ENCODE measurements at places on chromosomes 11 and 22.

DNA sequence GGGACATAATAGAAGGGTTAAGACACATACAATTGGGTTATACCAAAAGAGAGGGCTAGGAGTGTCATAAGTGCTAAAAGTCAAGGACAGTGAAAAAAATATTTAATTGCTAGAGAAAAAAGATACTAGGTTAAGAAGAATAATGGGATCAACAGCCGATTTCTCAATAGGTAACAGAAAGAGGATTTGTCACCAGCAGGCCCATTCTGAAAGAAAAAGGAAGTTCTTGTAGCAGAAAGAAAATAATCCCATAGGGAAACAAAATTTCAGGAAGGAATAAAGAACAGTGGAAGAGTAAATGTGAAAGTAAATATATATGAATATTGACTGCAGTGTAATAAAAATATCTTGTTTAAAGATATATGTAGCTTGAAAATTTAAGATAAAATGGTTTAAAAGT is 43.3 kb upstream of the ADORA2A start:
- no peak for DNase-seq

DNA sequence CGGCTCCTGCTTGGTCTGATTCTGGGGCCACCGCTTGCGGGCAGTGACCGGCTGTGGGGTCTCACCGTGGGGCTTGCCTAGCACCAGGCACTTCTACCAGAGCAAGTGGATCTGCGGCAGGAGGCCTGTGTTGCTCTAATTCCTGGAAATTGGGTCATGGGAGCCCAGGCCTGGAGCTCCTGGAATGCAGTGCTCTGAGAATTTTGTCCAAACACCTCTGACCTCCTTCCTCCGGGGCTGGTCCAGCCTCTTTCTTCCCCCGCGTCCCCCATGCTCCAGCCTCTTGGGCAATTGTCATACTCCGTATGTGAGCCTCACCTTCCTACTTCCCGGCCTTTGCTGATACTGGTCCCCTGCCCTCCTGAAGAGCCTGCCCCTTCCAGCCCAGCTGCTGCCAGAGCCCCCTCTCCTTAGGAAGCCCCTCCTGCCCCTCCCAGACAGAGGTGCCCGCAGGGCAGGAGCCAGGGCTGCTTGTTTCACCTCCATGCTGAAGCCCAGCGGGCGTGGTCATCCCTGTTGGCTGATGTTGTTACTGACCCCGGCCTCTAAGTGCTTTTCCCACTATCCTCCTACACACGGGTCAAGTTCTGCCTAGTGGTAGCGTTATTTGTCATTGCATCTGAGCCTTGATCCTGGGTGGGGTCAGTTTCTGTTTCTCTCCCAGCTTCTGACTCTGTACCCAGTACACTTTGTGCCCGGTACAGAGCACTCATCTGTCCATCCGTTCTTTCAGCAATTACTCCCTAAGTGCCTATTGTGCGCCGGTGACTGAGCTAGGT is 9.6 kb downstream of the MGAT3 start:
- no peak for DNase-seq

DNA sequence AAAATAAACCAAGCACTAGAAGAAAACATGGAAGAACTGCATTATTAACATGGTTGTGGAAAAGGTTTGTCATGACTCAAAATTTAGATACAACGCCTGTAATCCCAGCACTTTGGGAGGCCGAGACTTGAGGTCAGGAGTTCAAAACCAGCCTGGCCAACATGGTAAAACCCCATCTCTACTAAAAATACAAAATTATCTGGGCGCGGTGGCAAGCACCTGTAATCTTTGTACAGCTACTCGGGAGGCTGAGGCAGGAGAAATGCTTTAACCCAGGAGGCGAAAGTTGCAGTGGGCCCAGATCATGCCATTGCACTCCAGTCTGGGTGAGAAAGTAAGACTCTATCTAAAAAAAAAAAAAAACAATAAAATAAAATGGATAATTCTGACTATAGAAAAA is 23.7 kb downstream of the GNB1L start:
- DNase-seq: no peak

DNA sequence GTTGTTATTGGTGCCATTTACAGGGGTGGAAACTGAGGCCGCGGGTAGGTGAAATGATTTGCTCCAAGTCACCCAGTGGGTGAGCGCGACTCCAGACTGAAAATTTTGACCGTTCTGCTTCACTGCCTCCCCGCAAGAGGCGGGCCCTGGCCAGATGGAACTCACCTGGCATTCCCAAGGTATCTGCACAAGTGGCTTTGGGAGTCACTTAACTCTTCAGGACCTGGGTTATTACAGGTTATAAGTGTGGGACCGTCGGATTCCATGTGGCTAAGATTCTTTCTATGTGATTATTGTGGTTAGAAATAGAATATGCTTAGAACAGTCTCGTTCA is 598 bp downstream of the CABIN1 start:
- no peak for DNase-seq

- DNase-seq: no peak
These were observed 1.7 kb downstream of the RASGRP2 start for GRCh38 chr11:64742087-64742888.

DNA sequence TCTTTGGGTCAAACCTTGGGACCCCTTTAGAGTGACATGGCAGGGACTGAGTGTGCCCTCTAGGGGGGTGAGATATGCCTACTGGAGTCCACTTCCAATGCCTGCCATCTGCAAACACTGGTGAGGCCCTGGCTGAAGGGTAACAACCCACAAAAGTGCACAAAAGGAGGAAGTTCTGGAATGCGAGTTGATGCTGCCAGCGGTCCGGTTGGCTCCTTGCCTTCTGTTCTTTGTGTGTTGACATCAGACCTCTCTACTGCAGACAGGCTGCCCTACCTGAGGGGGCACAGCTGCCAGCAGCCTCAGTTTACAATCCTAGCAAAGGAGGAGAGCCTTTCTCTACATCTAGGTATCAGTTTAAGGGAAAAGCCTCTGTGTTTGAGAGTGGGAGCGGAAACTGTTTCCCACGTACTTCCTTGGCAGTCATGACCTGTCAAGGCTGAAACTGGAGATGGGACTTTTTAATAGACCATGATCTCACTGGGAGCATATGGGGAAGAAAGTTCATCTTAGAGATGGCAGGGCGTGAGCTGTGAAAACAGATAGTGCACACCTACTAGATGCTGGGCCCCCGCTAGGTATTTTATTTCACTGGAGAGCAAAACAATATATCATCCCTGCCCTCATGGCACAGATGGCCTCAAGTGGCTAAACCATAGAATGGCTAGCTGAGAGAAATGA is 27.2 kb downstream of the BMAL1 start:
- DNase-seq: no peak

GRCh38 chr11:96279896-96280290 is 63.1 kb downstream of the MAML2 start:
- DNase-seq: no peak

DNA sequence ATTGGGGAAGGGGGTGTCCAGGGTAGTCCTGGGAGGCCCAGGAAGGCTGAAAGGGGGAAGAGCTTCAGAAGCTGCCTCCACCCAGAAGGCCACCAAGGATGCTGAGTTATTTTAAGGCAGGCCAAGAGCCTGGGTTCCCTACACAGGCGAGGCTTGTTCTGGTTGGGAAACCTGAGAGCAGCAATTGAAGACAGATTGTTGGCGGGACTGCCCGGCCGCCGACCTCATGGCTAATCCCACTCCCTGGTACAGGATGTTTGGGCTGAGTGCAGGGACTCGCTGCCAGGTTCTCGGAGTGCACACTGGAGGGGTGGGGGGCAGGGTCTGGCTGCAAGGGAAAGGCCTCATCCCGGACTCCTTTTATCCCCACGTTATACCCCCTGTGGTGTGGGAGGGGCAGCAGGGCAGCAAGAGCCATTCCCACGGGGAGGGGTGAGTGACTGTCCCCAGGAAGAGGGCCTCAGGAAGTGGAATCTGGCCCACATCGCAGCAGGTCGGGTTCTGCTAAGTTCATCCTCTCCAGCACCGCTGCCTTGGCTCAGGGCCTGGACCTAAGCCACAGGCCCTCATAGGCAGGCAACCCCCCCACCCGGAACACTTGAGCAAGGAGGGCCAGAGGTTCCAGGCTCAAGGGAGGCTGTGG is 43.6 kb upstream of the PRR5 start:
- DNase-seq: no peak

DNA sequence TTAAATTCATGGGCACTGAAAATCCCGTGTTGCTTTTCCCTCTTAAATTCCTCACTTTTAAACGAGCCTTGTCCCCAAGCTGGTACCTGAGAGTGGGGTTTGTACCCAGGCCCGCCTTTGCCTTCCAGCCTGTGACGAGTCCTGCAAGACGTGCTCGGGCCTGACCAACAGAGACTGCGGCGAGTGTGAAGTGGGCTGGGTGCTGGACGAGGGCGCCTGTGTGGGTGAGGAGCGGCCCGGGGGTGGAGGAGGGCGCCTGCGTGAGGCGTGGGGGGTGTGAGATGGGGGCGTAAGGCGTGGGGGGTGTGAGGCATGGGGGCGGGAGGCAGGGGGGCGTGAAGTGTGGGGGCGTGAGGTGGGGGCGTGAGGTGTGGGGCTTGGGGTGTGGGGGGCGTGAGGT is 4.0 kb downstream of the CRELD2 start:
- DNase-seq: no peak

- DNase-seq: no peak
These were observed 41.2 kb upstream of the ALX4 start for GRCh38 chr11:44351006-44351660.

- no peak for DNase-seq
These were observed 33.8 kb downstream of the ADAMTS8 start for GRCh38 chr11:130394615-130395014.

DNA sequence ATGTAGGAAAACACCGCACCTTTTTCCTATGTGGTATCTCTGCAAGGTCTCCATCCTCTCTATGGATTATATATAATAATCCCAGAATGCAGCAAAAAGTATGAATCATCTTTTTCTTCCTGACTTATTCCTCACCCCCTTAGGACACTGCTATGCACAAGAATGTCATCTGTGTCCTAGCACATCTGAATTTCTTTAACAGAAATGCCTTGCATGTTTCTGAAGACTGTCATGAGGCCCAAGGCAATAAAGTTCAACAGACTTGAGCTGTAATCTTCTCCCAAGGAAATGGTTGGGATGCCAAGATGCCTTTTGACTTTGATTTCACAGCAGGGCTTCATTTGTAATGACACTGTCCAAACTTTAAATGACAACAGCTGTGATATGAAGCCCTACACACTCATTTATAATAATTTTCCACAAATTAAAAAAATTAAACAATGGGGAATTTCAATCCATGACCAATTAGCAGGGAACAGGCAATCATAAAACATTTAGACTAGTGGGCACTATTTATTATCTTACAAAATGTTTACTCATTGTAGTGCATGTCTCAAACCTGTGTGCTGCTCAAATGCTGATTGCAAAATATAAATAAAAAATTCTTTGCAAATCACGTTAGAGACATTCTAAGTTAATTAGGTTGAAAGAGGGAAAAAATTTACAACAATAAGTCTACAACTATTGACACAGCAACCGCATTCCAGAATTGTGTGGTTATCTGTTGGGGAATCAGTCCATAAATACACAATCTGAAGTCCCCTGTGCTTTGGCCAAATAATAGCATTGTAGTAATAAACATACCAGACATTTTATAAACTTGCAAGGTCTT is 242.3 kb downstream of the SWAP70 start:
- DNase-seq: no peak

Measured in activated T-cell treated with anti-CD3 and anti-CD28 coated beads for 4 hours (primary cell).